ENCODE measurements at places on chromosomes 1 and 21. TPM values are rescaled to one million over a fixed set of nuclear protein-coding genes. Genes with fewer than 3 reads are reported as not detected.
A peak's percentile ranks its signal among the peaks of the same experiment; 100 is the strongest.

Gene VANGL2
- 0.05 TPM for total RNA-seq

Gene GNG4
- total RNA-seq: 1.2 TPM

Gene SLC1A7
- total RNA-seq: not detected

GRCh38 chr1:214422137-214422671 is 129.2 kb downstream of the PTPN14 start:
- peak; percentile 78 for DNase-seq

DNA sequence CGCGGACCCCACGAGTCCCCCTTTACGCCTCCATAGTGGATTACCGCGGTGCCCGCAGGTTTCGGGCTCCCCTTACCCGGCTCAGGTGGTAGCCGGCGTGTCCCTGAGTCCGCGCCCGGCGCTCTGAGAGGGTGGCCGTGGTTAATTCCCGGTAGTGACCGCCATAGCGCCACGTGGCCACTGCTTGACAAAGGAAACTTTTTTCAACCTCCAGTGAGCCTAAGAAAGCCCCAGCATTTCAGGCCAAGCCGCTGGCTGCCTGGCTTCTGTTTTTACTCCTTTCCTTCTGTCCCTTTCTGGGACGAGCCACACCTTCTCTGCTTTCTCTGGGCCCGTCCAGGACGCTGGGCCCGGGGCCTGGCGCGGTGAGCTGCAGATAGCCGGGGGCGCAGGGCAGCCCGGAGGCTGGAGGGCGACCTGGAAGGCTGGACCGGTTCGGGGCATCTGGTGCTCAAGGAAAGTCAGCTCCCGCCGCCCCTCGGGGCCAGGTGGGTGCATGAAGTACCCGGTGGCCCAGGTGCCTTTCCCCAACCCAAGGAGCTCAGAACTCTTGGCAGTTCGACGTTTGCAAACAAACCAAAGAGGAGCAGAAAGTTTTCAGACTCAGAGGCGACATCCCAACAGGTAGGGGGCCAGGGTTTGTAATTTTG is 540 bp upstream of the C1orf198 start:
- peak; percentile 57 for DNase-seq

GRCh38 chr21:33444499-33444898 is 35.3 kb downstream of the TMEM50B start:
- DNase-seq: no peak

Measured in dermis blood vessel endothelial cell (primary cell).